Chondrocyte (in vitro differentiated cells): ENCODE measurements at places on chromosomes 3 and 15. TPM values are rescaled to one million over a fixed set of nuclear protein-coding genes. Genes with fewer than 3 reads are reported as not detected.

DNA sequence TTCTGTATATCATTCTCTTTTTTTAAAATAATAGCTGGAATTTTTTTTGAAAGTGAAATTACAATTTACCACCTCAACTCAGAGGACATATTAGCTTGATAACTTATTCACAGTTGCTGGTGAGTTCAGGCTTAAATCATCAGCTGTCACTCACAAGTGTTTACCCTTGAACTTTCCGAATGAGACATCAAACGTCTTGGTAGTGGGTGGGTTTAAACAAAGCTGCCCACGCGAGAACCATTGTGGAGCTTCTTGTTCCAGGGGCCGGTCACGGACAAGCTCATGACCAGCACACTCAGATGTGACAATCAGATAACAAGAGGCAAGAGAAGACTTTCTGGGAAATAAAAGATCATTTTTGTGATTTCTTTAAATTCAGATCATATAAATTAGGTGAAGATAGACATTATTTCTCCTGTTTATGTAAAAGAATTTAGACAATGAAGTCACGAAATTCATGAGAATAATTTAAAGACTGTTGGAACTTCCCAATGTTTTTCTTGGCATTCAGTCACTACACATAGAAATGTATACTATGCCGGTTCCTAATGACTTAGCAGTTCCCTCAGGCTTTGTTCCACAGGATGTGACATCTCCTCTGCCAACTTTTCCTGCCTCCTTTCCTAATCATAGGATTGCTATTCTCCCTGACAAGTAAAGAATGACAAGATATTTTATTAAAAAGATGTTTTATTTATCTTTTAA is 29.3 kb downstream of the BTD start:
- no peak for DNase-seq

DNA sequence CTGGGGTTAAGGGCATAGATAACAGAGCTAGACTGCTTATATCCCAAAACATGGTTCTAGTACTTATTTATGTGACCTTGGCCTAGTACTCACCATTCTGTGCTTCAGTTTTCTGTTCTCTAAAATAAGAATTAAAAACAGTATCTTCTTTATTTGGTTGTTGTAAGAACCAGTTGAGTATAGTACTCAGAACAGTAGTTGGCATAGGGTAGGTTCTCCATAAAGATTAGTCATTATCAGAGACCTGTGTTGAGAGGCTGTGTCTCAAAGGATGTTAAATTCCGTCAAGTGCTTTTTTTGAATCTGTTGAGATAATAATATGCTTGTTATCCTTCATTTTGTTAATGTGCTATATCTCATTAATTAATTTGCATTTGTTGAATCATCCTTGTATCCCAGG is 47.4 kb upstream of the OSTN start:
- no peak for DNase-seq

DNA sequence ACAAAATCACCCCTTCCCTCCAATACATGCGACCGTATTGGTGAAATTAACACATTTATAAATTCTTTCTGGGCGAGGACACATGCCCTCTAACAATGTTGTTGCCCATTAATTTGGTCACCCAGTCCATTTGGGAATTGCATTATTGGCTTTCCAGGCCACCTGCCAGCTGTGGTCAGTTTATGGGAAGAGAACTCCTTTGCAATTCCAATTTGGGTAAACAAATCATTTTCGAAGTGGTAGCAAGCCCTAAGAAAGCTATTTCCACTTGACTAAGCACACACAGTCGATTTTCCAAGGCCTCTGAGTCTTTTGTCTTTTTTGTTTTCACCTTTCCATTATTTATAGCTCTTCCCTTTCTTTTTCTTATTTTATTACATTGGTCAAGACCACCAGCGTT is 362.3 kb upstream of the RGMA start:
- no peak for DNase-seq

DNA sequence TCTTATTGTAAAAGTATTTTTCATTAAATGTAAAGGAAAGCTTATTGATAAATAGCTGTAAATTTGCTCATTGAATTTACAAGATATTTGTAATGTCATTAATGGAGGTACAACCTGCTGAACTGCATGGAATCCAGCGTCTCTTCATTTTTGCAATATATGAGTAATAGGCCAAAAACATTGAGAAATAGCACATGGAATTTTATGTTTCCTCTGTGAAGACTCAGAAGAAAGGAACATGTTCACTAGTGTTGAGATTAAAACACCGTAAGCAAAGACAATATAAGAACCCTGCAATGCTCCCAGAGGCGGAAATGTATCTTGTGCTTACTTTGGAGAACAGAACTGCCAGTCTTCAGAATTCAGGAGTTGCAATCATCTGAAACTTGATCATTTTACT is 167.6 kb downstream of the ALDH1A2 start:
- no peak for DNase-seq

DNA sequence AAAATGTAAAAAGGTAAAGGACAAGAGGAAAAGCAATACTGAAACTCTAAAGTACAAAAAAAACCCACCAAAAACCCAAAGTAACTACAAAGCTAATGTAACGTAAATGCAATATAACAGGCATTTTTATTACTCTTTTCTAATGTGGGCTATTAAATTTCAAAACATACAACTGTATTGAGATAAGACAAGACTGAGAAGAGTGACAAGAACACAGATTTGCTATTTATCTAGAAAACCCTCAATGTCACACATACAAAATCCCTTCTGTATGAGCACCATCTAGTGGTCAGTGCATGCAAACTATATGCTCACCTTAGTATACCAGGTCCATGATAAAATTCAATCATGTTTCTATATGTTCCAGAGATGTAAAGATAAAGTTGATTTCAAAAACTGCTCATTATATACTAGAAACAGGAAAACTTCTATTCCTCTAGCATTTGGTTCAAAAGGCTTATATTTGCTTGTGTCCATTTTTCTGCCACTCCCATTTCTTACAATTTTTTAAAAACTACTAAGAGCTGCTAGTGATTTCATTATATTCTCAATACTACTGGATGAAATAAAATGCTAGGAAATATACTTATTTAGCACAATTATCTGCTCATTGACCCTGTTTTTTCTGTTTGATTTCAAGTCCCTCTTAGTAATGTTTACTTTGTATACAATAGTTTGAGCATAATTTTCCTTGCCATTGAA is 111.4 kb downstream of the DLG1 start:
- DNase-seq: no peak

GRCh38 chr3:34260271-34261000 is 462.0 kb downstream of the PDCD6IP start:
- DNase-seq: no peak

- no peak for DNase-seq
Measured at GRCh38 chr15:81285461-81285860, 38.5 kb downstream of the STARD5 start.

- no peak for DNase-seq
Measured at GRCh38 chr3:58421004-58421403, 12.6 kb downstream of the PDHB start.

- no peak for DNase-seq
Measured at GRCh38 chr3:184666442-184666841, 45.4 kb downstream of the MAGEF1 start.

- no peak for DNase-seq
Measured at GRCh38 chr15:70062321-70062956, 35.3 kb downstream of the TLE3 start.

- DNase-seq: no peak
Measured at GRCh38 chr3:108698461-108698860, 58.7 kb downstream of the RETNLB start.

DNA sequence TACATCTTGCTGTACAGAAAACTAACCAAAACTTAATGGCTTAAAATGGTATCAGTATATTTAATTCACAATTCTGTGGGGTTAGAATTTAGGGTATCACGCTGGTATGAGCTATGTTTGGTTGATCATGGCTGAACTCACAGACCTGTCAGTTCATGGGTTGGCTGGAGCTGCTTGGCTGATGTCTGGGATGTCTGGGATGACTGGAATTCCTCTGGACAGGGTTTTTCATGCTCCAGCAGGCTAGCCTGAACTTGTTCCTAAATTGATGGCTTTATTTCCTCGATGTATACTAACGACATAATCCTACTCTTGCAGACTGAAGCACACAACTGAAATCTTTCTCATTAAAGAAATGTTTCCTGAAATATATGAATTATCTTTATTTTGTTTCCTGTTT is 338.9 kb upstream of the GBE1 start:
- DNase-seq: no peak

DNA sequence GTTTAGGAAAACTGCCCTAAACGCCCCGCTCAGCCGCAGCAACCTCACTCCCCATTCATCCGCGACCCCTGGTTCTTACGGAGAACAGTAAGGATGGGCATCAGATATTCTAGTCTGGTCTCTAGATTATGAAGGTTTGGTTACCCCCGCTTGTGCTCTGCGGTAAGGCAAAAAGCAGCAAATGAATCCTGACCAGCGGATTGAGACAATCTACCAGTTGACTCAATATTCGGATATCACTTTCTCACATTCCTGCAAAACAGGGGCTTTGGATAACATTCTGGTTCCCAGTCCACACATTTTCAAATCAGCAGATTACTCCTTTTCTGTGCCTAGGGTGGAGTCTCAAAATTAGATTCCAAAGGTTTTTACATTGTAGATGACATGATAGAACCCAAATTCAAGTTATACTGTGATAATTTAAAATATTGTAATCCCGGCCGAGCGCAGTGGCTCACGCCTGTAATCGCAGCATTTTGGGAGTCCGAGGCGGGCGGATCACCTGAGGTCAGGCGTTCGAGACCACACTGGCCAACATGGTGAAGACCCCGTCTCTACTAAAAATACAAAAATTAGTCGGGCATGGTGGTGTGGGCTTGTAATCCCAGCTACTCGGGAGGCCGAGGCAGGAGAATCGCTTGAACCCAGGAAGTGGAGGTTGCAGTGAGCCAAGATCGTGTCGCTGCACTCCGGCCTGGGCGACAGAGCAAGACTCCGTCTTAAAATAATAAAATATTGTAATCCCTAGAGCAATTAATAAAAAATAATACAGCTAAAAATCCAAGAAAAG is 1.1 kb upstream of the CYFIP1 start:
- no peak for DNase-seq

GRCh38 chr15:75138016-75138999 is 63.4 kb upstream of the C15orf39 start:
- DNase-seq: no peak

DNA sequence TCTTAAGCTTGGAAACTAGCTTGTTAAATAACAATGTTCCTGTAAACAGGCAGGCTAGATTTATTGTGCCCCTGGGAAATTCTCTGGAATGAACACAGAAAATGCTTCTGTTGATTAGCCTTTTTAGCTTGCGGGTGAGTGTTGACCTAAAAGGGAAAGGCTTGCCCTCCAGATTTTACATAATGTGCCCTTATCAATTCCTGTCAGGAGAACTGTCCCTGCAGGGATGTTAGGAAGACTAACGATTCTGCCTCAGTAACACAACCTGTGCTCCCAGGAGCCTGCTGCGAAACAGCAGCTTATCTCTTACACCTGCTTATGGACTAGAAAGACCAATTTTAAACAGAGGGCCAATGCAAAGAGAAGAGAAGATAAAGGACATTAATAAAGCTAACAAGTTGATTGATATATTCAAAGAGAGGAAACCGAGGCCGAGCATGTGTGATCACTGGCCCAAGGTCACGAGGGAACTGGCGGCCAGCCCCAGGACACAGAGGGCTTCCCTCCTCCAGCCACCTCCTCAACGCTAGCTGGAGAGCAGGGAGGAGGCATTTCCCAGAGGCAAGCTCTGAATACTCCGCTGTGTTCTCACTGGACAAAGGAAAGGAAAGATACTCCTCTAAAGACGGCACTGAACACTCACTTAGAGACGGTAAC is 48.4 kb upstream of the TJP1 start:
- no peak for DNase-seq

DNA sequence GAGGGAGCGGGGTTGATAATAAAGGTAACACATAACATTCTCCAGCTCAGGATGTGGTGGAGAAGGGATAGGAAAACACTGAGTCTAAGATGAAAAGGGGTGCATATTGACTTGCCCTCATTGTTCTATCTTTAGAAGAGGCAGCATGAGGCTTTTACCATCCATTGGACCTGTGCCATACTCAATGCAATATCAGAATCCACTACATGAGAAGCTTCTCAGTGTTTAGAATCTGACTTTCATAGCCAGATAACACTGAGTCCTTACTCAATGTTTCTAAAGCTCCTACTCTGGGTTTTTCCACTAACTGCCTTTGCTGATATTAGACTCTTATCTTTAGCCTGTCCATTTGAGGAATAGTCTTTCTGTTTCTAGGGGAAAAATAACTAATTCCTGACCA is 24.3 kb upstream of the GADL1 start:
- no peak for DNase-seq

GRCh38 chr15:56794553-56795329 is 61.4 kb upstream of the ZNF280D start:
- DNase-seq: no peak

- no peak for DNase-seq
Measured at GRCh38 chr3:31106912-31107311, 212.5 kb upstream of the GADL1 start.

- DNase-seq: no peak
Measured at GRCh38 chr3:196625331-196625730, 14.2 kb upstream of the NRROS start.

- no peak for DNase-seq
Measured at GRCh38 chr15:92069308-92070250, 216.1 kb downstream of the SLCO3A1 start.

GRCh38 chr3:196525141-196525540 is 10.0 kb upstream of the SMCO1 start:
- no peak for DNase-seq

DNA sequence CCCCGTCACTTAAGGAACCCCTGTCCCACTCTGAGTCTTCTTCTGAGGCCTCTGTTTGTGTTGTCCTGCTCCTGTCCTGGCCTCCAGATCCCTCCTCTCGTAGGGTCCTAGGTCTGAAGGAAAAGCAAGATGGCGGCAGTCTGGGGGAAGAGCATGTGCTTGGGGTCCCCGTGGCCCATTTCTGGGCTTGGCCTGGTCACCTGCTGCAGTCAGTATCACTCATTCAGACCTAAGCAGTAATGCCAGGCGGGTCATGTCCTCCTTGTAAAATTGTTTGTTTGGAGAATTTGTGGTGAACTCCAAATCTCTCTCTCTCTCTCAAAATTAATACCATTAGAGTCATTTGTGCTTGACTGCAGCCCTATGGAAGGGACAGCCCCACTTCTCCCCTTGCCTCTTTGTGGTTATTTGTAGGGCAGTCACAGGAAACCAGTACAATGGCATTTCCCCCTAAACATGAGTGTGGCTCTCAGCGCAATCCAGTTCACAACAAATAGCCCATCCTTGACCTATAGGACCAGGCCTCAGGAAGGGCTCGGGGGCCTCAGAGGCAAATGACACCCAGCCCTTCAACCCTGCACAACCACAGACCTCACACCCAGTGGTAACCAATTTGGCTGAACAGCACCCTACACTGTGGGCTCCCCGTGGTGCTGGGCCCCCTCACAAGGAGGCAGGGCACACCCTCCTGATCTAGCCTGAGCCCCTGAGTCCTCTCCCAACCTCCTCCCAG is 173.5 kb downstream of the OR4M2 start:
- DNase-seq: no peak

GRCh38 chr3:107899990-107900651 is 190.7 kb downstream of the CD47 start:
- DNase-seq: no peak

GRCh38 chr3:163779396-163780344 is 1298.6 kb downstream of the SI start:
- DNase-seq: no peak

The PAK6 gene
- total RNA-seq: 0.37 to 0.41 TPM in 2 of 3 replicates, not detected in the other

The CSPG4 gene
- 302 to 607 TPM (median 595 TPM) in 3 replicates for total RNA-seq

The NAA50 gene
- 71.8 to 74.7 TPM (median 72.8 TPM) in 3 replicates for total RNA-seq

The PROK2 gene
- not detected in 3 replicates for total RNA-seq

The PTPN23 gene
- total RNA-seq: 43.5 to 49.5 TPM (median 47.8 TPM) in 3 replicates

The PPCDC gene
- total RNA-seq: 7.3 to 12.9 TPM (median 8.7 TPM) in 3 replicates
